ENCODE measurements at places on chromosomes 6 and 20. TPM values are rescaled to one million over a fixed set of nuclear protein-coding genes. Genes with fewer than 3 reads are reported as not detected.
A peak's percentile ranks its signal among the peaks of the same experiment; 100 is the strongest.

GRCh38 chr6:116994447-116994846 is 117.4 kb downstream of the RFX6 start:
- DNase-seq = no peak

- DNase-seq = peak; percentile 22
Measured at GRCh38 chr6:45116714-45117410, 211.3 kb upstream of the RUNX2 start.

GRCh38 chr6:63014290-63014689 is 197.0 kb upstream of the FKBP1C start:
- no peak for DNase-seq

- DNase-seq = no peak
Measured at GRCh38 chr6:41599015-41599851, 39.0 kb upstream of the MDFI start.

- peak; percentile 66 for DNase-seq
Measured at GRCh38 chr6:157380779-157381561, at the start of gene ZDHHC14. Gene ZDHHC14, plus strand, starts transcription at chr6:157381190.

DNA sequence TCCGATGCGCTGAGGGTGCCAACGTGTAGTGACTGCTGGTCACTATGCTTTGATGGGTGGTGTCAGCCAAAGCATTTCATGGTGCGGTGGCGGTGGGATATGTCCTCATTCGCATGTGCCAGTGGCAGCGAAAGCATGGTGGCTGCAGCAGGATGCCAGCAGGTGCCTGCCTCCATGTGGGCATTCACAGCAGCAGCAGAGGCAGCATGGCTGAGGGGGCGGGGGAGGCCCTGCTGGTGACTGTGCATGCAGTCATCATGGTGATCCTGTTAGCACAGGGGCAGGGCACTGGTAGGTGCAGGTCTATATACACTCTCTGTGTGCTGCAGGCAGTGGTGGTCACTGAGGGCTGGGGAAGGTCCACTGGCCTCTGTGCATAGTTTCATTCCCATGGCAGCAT is 22.0 kb downstream of the FIG4 start:
- peak; percentile 71 for DNase-seq

GRCh38 chr6:13250703-13251102 is 77.6 kb downstream of the TBC1D7 start:
- DNase-seq = peak; percentile 67

DNA sequence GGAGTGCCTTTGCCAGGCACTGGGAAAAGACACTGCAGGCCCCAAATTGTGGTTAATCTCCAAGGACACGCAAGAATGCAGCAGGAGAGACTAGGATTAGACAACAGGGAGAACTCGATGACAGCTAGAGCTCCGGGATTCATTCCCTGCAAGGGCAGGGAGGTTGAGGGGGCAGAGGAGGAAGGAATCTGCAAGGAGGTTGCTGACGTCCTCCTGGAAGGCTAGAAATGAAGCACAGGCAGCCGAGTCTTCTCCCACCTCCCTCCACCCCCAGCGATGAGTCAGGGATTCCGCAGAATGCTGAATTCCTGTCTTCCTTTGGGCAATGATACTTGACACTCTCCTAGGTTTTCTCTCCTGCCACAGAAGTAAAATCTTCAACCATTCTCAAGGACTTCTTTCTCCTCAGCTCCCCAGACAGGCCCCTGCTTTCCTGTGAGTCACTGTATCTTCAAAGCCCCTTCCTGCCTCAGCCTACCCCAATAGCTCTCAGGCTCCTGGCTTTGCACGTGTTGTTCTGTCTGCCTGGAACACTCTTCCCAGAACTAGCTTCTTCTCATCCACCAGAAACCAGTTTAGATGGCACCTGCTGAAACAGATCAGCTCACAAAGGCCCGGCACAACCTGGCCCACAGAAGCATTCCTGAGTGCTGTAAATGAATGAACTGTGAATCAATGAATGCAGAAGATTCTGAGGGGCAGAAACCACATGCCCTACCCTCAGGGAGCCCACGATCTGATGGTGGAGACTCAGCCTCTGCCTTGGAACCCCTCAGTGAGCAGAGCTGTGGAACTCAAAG is 85.6 kb downstream of the MRPL14 start:
- peak; percentile 94 for DNase-seq

GRCh38 chr20:57004416-57004815 is 262.0 kb downstream of the BMP7 start:
- DNase-seq = no peak

- peak; percentile 85 for DNase-seq
Measured at GRCh38 chr6:3822747-3823445, 26.3 kb upstream of the FAM50B start.

DNA sequence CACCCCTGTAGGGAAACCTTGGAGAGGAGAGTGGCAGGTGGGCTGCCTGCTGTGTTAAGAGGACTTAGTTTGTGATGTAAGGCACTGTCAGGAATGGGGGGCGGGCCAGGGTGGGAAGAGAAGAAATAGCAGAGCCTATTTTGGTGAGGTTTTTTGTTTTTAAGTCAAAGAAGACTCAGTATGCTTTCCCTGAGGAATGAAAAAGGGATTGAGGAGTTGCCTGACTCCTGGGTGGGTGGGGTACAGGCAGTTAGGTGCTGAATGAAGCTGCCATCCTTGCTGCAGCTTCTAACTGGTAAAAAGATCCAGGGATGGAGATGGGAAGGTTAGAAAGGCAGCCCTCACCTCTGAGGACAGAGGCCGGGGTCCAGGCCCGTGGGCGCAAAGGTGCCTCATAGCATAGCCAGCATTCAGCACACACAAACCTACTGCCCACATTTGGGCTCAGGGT is 37.9 kb downstream of the PLCG1 start:
- no peak for DNase-seq

GRCh38 chr20:53902968-53903651 is 167.3 kb downstream of the BCAS1 start:
- no peak for DNase-seq

- DNase-seq = no peak
Measured at GRCh38 chr6:14918200-14918907, 327.5 kb upstream of the JARID2 start.

DNA sequence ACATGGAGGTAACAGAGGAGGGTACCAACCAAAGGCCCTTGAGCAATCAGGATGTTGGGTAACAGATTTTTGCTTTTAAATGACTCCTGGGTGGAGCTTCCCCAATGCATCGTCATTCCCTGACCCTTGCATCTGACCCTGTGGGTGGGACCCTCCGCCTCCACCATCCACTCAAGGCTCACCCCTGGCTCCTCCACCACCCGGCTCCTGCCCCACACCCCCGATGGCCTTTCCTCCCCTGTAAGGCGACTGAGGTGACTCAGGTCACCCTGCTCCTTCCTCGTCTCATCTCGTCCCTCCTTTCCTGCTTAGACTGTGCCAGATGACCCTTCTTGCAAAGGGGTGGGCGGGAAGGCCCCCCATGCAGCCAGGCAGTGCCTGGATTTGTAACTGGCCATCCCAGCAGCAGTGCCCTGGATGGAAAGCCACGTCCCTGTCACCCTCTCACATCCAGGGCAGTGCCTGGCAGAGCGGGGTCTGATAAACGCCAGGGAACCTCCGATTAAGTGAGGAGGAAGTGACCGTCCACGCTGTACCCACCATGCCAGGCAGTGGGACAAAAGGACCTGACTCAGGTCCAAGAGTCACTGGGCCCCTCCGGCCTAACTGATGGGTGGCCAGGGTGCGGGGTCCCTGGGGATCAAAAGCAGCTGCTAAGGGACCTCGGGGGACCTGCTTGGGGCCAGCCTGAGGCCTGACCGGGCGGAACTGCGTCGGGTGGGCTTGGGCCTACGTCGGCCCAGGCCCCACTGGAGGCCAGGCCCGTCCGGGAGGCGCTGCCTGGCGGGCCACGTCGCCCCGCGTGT is 624 bp upstream of the NPEPL1 start:
- DNase-seq = peak; percentile 27

GRCh38 chr6:45691426-45691825 is 313.7 kb upstream of the SUPT3H start:
- peak; percentile 41 for DNase-seq

GRCh38 chr20:42380287-42380686 is 762.1 kb upstream of the CHD6 start:
- DNase-seq = no peak

DNA sequence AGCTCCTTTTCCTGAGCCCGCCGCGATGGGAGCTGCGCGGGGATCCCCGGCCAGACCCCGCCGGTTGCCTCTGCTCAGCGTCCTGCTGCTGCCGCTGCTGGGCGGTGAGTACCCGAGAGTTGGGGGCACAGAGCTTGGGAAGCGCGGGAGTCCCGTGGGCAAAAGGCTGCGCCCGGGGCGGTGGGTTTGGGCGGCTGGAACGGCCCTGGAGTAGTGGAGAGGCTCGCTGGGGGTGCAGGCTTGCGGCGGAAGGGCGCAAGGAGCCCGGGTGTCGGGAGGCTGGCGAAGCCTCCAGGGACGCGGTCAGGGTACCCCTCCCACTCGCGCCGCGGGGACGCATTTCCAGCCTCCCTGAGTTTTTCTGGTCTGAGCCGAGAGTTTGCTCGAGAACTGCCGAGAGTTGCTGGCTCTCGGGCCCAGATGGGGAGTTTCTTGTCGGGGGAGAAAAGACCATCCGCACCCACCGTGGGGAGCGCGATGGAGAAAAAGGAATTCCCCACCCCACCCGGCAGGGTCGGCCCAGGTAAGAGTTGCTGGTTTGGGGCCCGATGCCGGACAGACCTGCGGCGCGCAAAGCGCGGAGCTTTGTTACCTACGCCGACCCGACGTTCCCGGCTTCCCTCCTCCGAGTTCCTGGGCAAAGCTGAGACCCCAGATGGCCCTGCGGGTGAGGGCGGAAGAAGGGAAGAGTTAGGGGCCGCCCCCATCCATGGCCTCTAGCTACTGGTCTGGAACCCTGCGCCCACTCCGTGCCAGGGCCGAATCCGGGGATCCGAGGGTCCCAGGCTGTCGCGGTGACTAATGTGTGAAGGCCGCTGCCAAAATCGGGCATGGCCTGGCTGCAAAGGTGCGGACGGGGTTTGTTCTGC is 584 bp downstream of the PTK7 start:
- DNase-seq = no peak

- DNase-seq = peak; percentile 63
Measured at GRCh38 chr6:132007474-132008190, 56.5 kb upstream of the CCN2 start.

GRCh38 chr6:1713016-1713600 is 103.4 kb downstream of the FOXC1 start:
- no peak for DNase-seq

DNA sequence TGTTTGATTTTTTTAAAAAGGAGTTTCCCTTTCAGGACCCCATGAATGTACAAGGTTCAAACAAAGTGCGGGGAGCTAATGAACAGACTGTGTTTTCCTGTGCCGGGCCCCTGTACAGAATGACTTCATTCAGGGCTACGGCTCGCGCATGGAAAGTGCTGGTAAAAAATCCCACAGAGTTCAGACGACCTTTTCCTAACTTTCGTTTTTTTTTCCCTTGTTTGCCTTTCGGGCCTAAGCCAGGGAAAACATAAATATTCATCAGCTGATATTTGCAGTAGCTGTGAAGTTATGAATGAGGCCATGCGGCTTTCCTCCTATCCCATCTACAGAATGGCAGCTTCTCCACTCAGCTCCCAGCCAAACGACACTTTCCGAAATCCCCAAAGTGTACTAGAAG is 74.0 kb downstream of the HAO1 start:
- DNase-seq = no peak

ETV7 gene
- not detected for total RNA-seq

LY6G6F gene
- total RNA-seq = not detected

ABCF1 gene
- total RNA-seq = 35.1 TPM

PPP1R16B gene
- total RNA-seq = 0.26 TPM

TRMT6 gene
- 15.8 TPM for total RNA-seq

SNX21 gene
- total RNA-seq = 15.5 TPM

C20orf204 gene
- 1.2 TPM for total RNA-seq

HLA-DQA1 gene
- total RNA-seq = not detected

All from bronchial epithelial cell (primary cell).